Suprapubic skin (tissue), 4 donors: ENCODE measurements at places on chromosomes 13 and 19. TPM values are rescaled to one million over a fixed set of nuclear protein-coding genes. Genes with fewer than 3 reads are reported as not detected.
A peak's percentile ranks its signal among the peaks of the same experiment; 100 is the strongest.

DNA sequence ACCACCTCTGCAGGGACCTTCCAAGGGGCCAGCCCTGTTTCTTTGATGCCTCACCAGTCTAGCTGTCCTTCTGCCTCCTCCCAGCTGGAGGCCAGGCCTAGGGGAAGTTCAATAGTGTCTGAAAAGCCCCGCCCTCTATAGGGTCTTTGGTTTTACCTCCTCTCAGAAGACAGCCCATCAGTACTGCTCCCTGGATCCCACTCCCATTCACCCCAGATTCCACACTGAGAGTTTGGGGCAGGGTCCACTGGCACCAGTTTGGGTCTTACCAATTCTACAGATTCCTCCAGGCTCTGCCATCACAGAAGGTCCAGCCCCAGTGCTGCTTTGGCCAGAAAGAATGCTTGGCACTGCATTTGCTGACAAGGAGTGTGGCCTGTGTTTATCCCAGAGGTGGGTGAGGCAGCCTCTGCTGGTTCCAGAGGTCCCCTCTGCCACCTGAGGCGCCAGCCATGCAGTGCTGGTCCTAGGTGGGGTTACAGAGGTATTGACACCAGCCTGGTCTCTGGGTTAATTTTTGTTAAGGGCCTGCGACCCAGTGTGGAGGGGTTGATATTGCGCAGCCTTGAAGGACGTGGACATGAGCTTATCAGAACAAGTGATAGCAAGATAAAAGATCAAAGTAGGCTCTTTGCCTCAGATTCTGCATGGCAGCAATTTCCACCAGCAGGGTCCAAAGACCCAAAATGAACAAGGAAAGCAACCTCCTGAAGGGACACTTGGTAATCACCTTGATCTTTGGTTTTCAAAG, 41.4 kb upstream of the IGSF23 start:
- no peak overlapping the region for H3K4me3 ChIP-seq
- H3K27ac ChIP-seq = no peak overlapping the region
- no peaks in the 10 kb centered on the region for H3K4me1 ChIP-seq
- no peaks in the 10 kb centered on the region for H3K36me3 ChIP-seq
- DNase-seq = no peak

- no peaks in the 10 kb centered on the region for H3K36me3 ChIP-seq
- H3K27me3 ChIP-seq = peaks cover 36% of the 10 kb centered on the region
- no peak overlapping the region for H3K27ac ChIP-seq
- peak overlapping the region; percentile 30 for H3K4me3 ChIP-seq
- DNase-seq = no peak
- peaks cover 27% of the 10 kb centered on the region for H3K4me1 ChIP-seq
Measured at GRCh38 chr19:48500830-48501493, 10.7 kb downstream of the LMTK3 start.

- peak; percentile 8 for DNase-seq
- no peaks in the 10 kb centered on the region for H3K36me3 ChIP-seq
- H3K27me3 ChIP-seq = peaks cover 25% of the 10 kb centered on the region
- no peak within 1 kb of the TSS for H3K4me3 ChIP-seq
- H3K27ac ChIP-seq = no peak within 1 kb of the TSS
Measured at GRCh38 chr19:35357867-35358573, at the start of gene FFAR3. Gene FFAR3 (plus strand): TSS chr19:35358460. CDS start chr19:35358891, 431 bp downstream.

DNA sequence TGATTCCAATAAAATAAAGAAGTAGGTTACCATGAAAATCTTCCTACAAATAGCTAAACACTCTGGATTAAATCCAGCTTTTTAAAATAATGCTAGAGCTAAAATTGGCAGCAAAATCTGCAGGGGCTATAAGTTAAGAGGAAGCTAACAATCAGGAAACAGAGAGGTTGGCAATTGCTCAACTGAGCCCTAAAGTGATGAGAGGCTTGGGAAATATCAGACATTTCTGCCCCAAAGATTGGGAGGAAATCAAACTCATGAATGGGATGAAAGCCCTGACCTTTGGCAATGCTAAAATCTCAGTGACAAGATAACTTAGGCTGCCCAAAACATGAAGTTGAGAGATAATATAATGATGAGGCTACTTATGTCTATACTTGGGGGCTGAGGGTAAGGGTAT, 1437.9 kb downstream of the EFNB2 start:
- DNase-seq = no peak
- H3K27me3 ChIP-seq = no peaks in the 10 kb centered on the region
- no peaks in the 10 kb centered on the region for H3K4me1 ChIP-seq
- H3K4me3 ChIP-seq = no peak overlapping the region
- no peaks in the 10 kb centered on the region for H3K36me3 ChIP-seq

DNA sequence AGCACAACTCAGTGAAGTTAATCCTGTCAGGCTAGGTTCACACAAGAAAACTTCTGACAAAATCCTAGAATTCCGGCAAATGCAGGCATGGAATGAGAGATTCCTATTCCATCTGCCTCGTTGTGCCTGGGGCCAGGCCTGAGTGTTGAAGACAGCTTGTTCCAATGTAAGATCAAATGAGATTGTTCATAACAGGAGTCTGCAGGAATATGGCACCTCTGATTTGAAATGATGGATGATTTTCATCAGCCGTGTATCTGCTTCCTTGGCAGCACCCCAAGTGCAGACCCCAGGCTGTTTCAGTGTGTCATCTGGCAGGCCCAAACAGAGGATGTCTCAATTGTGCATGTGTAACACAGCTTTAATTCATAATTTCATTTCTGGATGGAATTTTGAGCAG, 35.3 kb upstream of the SACS start:
- no peaks in the 10 kb centered on the region for H3K36me3 ChIP-seq
- H3K4me3 ChIP-seq = no peak overlapping the region
- H3K27me3 ChIP-seq = no peaks in the 10 kb centered on the region
- H3K4me1 ChIP-seq = peaks cover 31% of the 10 kb centered on the region
- H3K27ac ChIP-seq = no peak overlapping the region
- no peak for DNase-seq

DNA sequence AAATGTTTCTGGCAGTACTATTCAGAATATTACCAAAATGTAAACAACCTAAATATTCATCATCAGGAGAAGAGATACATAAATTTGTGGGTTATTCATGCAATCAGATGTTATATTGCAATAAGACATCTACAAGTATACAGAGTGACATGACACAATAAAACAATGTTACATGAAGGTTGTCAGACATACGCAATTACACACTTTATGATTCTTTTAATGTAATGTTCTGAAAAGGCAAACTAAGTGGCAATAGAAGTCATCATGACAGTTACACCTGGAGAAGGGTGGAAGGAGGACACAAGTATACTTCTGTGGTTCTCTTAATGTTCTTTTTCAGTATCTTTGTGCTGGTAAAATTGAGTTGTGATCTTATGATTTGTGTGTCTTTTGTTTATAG, 95.8 kb upstream of the PRR20A start:
- no peaks in the 10 kb centered on the region for H3K27me3 ChIP-seq
- H3K27ac ChIP-seq = no peak overlapping the region
- H3K4me3 ChIP-seq = no peak overlapping the region
- no peaks in the 10 kb centered on the region for H3K36me3 ChIP-seq

GRCh38 chr19:3813473-3814392, 27.6 kb upstream of the MATK start:
- H3K27me3 ChIP-seq = peaks cover 10% of the 10 kb centered on the region
- no peak overlapping the region for H3K27ac ChIP-seq
- H3K4me3 ChIP-seq = no peak overlapping the region
- peaks cover 7% of the 10 kb centered on the region for H3K4me1 ChIP-seq
- H3K36me3 ChIP-seq = no peaks in the 10 kb centered on the region

DNA sequence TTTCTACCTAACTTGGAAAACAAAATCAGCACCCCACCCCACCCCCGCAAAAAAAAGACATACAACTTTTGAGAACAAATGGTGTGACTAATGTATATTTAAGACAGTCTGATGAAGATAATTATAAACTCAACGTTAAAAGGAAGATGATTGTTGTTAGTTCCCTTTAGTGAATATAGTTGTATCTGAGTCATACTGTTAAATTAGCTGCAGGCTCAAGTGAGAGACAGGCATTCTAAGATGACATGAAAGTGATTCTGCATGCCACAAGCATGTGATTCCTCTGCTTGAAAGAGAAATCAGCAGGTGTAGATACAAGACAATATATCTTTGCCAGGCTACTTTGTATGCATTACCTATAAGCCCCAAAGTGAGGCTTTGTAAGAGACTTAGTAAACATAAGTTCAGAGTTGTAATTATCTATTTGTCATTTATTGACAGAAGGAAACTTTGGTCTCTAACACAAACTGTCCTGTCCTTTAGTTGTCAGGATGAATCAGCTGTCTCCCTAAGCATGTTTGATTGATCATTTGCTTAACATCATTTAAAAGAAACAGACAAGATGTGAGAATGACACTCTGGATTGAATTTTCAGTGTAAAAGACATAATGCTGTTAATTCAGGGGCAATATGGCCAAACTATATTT, 319.4 kb upstream of the HTR2A start:
- no peak overlapping the region for H3K4me3 ChIP-seq
- no peaks in the 10 kb centered on the region for H3K27me3 ChIP-seq
- H3K27ac ChIP-seq = no peak overlapping the region
- no peak for DNase-seq
- no peaks in the 10 kb centered on the region for H3K4me1 ChIP-seq

GRCh38 chr19:21323000-21323399, 6.2 kb downstream of the ZNF708 start:
- no peaks in the 10 kb centered on the region for H3K27me3 ChIP-seq
- H3K4me3 ChIP-seq = no peak overlapping the region
- no peak overlapping the region for H3K27ac ChIP-seq
- peaks cover 11% of the 10 kb centered on the region for H3K4me1 ChIP-seq
- no peak for DNase-seq
- H3K36me3 ChIP-seq = peaks cover 8% of the 10 kb centered on the region

DNA sequence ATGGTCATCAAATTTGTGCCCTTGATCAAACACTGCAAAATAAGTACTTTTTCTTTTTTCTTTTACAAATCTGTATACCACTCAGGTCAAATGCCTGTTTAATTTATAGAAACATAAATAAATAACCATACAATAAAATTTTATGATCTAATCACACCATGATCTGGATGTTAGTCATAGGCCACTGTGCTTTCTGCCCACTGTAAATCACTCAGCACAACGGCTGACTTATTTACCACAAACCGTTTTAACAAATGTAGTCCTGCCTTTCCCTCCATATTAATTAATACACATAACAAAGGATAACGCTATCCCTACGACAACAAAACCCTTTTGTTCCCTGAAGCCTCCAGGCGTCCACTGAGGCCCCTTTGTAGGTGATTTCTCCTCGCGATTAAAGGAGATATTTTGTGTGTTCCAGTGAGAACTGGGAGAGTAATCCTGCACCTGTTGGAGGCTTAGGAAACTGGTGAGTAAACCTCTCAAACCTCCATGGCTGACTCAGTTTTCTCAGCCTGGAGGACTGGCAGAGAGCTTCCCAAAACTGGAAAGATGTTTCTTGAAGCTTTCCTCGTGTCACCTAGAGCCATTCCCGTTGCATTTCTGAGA, 477.1 kb upstream of the SGCG start:
- no peak for DNase-seq
- H3K4me1 ChIP-seq = no peaks in the 10 kb centered on the region
- no peak overlapping the region for H3K4me3 ChIP-seq
- H3K27me3 ChIP-seq = no peaks in the 10 kb centered on the region
- H3K27ac ChIP-seq = no peak overlapping the region

- no peaks in the 10 kb centered on the region for H3K27me3 ChIP-seq
- no peaks in the 10 kb centered on the region for H3K36me3 ChIP-seq
- no peaks in the 10 kb centered on the region for H3K4me1 ChIP-seq
- no peak overlapping the region for H3K27ac ChIP-seq
- H3K4me3 ChIP-seq = no peak overlapping the region
Measured at GRCh38 chr13:70769817-70770216, 661.6 kb upstream of the KLHL1 start.

DNA sequence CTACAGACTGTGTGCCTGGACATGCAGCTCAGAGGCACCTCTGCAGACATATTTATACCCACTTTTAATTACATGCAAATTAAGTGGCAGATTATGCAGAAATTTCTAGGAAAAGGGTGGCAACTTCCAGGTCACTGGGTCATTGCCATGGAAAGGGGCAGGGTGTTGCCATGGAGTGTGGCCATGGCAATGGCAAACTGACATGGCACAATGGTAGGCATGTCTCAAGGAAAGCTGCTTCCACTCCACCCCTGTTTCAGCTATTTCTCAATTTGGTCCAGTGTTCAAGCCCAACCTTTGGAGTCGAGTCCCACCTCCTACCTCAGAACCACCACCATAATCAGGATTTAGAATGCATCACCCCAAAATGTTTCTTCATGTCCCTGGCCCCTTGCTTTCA, 170.7 kb upstream of the TSHZ3 start:
- DNase-seq = no peak
- no peaks in the 10 kb centered on the region for H3K27me3 ChIP-seq
- H3K36me3 ChIP-seq = no peaks in the 10 kb centered on the region
- H3K27ac ChIP-seq = no peak overlapping the region
- no peak overlapping the region for H3K4me3 ChIP-seq
- H3K4me1 ChIP-seq = no peaks in the 10 kb centered on the region

- no peak overlapping the region for H3K27ac ChIP-seq
- H3K27me3 ChIP-seq = no peaks in the 10 kb centered on the region
- H3K36me3 ChIP-seq = no peaks in the 10 kb centered on the region
- H3K4me3 ChIP-seq = no peak overlapping the region
Measured at GRCh38 chr13:75139291-75139690, 342.7 kb downstream of the TBC1D4 start.

DNA sequence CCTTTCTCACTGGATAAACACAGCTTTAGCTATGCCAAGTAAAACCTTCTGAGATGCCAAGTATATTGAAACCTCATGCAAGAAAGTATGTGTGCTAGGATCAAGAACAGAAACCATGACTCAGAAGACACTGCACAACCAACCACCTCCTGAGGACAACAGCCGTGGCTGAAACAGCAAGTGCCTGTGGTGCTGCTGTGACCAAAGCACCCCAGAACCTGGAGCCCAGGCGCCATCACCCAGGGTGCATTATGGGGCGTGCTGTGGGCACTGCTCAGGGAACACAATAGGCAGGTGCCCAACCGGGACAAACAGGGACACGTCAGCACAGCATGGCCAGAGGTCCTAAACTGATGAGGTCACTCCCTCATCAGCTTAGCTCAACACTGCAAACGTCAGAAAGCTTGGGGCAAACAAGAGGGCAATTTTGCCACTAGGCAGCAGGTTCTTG, 101.3 kb upstream of the SLC15A1 start:
- H3K4me3 ChIP-seq = no peak overlapping the region
- H3K4me1 ChIP-seq = peaks cover 12% of the 10 kb centered on the region
- no peaks in the 10 kb centered on the region for H3K27me3 ChIP-seq
- H3K36me3 ChIP-seq = peaks cover 50% of the 10 kb centered on the region
- H3K27ac ChIP-seq = no peak overlapping the region

DNA sequence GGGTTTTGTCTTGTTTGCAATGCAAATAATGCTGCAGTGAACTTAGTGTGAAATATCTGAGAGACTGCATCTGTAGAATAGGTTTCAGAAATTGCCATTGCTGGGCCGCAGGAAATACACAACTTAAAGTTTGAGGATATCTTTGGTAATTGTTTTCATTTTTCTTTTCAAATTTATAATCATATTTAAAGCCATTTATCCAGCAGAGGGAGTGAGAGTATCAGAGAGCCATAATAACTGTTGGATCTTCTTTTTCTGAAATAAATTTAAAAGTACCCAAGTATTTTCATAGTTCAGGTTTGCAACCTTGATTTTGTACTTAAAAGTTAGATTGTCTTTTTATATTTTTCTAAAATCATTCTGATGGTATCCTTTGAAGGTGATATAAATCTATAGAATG, 99.4 kb downstream of the ZMYM2 start:
- peaks cover 65% of the 10 kb centered on the region for H3K36me3 ChIP-seq
- DNase-seq = no peak
- H3K27me3 ChIP-seq = no peaks in the 10 kb centered on the region
- no peak overlapping the region for H3K27ac ChIP-seq
- H3K4me3 ChIP-seq = no peak overlapping the region

Gene TMPRSS9
- total RNA-seq = not detected

Gene KCNN1
- 0.26 TPM for total RNA-seq

Gene RCBTB1
- total RNA-seq = 8.2 TPM

Gene SCEL
- total RNA-seq = 300 TPM

Gene RUBCNL
- total RNA-seq = 3.3 TPM

Gene PSG1
- not detected for total RNA-seq
